ENCODE measurements at places on chromosomes 6 and 20.

DNA sequence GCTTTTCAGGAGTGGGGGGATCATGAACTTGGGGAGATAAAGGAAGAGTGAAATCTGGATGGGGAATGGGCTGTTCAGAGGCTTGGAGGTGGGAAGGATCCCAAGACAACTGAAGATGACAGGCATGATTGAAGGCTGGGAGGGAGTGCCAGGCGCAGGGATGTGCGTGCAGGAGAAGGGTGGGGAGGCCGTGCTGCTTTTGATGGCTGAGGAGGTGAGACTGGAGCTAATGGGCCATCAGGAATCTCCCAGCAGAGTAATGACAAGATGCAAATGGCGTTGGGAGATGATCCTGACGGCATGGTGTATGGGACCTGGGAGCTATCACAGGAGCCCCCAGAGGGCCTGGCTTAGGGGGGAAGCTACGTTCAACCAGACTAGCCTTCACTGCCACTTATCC, 1.6 kb downstream of the CPNE5 start:
- no peak for DNase-seq

DNA sequence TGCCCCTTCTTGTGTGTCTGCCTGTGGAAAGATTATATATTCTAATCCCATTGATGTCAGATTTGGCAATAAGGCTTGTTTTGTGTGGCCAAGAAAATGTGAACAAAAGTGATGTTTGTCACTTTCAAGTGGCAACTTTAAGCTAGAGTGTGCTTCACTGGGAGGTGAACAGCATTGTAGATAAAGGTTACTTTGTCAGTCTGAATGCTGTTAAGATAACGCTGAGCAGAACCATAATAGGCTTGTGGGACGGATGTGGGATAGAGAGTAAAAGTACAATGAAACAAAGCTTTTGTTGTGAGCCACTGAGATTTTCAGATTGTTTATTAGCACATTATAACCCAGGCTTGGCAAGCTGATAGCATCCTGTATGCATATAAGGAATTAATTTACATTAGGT, 303.8 kb upstream of the MAN1A1 start:
- DNase-seq = no peak

- DNase-seq = no peak
Measured at GRCh38 chr6:79184641-79185040, 49.8 kb downstream of the HMGN3 start.

DNA sequence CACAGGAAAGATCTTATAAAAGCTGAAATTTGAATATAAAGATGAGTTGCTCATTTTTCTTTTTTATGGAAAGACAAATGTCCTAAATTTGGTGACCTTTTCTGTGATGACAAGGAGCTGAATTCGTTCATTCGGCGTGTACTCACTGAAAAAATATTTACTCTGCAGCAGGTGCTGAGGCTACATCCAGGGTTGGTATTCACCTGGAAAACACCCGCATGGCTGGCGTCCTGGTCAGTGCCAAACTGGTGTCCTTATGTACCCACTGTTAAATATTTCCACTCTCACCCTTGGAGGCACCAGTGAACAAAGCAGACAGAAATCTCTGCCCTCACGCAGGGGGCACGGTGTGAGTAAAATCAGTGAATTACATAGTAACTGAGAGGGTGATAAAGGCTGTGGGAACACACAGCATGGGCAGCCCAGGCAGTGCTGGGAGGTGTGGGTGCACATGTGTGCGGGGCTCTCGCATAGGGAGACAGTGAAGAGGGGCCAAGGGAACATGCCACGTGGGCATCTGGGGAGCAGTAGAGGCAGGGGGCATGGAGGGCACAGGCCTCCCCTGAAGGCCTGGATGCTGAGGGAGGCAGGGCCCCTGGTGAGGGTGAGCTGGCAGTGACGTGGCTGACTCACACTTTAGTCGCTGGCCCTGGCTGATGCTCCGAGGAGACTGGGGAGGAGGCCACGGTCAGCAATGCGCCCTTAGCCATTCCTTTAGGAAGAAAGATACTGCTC, 89.7 kb downstream of the INSM1 start:
- DNase-seq = no peak

GRCh38 chr20:33160681-33161080, 7.3 kb upstream of the BPIFA2 start:
- no peak for DNase-seq

- DNase-seq = no peak
Measured at GRCh38 chr6:54899986-54900385, 53.4 kb downstream of the FAM83B start.

GRCh38 chr6:68778356-68779020, 143.4 kb downstream of the ADGRB3 start:
- DNase-seq = no peak

- no peak for DNase-seq
Measured at GRCh38 chr6:37579444-37580067, 79.9 kb upstream of the CCDC167 start.

DNA sequence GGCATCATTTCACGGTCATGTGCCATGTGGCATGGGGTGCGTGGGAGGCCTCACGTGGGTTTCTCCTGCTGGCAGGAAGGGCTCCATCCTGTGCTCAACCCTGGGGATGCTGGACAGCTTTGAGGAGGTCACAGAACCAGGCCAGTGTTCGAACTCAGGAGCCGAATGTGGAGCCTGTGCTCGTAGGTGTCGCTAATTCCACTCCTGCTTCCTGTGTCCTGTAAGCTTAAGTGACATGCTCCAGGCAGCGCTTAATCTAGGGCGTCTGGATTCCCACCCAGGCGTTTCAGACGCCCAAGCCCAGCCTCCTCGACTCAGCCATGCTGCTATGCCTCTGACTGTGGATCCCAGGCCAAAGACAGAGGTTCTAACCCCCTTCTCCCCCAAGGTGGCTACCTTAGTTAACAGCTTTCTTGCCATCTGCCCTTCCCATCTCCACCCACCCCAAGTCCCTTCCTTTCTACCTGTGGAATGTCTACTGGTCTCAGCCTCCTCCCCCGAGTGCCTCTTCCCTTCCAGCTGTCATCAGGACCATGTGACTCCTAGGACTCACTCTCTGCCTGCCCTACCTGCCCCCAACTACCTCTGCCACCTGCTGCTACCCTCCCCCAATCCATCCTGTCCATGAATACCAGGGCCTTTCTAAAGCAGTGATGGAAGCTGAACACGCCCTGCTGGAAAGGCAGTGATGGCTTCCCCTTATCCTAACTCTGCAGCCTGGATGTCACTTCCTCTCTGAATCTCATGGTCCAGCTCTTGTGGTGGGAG, 255.1 kb downstream of the CDH26 start:
- no peak for DNase-seq

- no peak for DNase-seq
Measured at GRCh38 chr20:4040283-4041179, 25.2 kb upstream of the RNF24 start.

DNA sequence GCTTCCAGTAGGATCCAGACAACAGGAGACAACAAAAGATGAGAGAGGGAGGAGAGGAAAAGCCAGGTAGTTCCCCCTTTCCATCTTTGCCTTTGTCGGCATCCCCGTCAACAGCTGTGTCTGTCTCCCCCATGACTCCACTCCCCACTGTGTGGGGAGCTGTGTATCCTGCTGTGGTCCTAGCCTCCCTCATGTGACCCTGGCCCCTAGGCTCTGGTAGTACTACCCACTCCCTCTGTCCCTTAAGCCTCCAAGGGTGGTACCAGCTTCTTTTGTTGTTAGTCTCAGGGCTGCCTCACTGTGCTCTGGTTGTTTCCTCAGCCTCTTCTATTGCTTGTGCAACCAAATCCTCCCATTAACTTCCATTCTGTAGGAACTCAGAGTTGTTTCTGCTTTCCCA, 28.7 kb downstream of the ANKEF1 start:
- no peak for DNase-seq

DNA sequence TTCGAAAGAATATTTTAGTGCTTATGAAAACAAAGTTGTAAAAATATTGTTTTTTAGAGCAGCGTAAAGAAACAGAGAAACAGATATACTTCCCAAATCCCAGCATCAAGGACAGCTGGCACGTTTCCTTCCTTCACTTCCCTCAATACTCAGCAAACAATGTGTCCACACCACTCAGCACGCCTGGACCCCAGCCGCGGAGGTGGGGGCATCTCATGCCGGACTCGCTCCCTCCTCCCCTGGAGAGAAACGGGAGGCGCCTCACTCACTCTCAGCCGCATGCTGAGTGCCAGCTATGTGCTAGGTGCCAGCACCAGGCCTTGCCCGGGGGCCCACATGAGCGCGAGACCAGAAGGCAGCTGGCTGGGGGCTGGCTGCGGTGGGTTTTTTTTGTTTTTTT, 34.7 kb downstream of the SLC2A4RG start:
- DNase-seq = no peak

Data from T-helper 9 cell (primary cell).